ENCODE measurements at places on chromosomes 3 and 15.

- no peak for DNase-seq
These were observed 72.7 kb downstream of the SCN5A start for GRCh38 chr3:38576526-38577370.

GRCh38 chr15:70093481-70094319 is 4.0 kb downstream of the TLE3 start:
- no peak for DNase-seq

- DNase-seq, result no peak
These were observed 9.4 kb downstream of the ENTPD3 start for GRCh38 chr3:40396406-40396805.

DNA sequence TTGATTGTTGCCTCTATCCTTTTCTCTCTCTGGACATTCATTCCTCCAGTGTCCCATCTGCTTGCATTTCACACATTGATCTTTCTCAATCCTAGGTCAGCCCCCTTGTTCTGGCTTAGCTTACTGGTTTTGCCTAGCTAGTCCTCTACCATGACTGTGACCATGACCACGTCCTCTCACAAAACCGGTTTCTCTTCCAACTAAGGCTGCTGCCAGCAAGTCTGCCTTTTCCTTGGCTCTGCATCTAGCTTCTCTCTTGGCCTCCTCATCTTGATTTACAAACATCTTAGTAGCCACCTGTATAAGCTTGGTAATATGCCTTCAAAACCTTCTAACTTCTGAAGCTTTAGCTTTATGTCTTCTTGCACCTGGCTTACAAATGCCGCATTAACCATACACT is 167.2 kb downstream of the STXBP5L start:
- DNase-seq, result no peak

- DNase-seq, result no peak
These were observed 380.5 kb upstream of the TPRG1 start for GRCh38 chr3:188791311-188791710.

GRCh38 chr3:100086401-100086800 is 27.9 kb downstream of the FILIP1L start:
- DNase-seq, result no peak

Measured in stimulated activated CD8-positive, alpha-beta memory T cell treated with anti-CD3 and anti-CD28 coated beads, Interleukin-2, amount 100 ng/mL, for 1 hour (primary cell).